NCI-H748 treated with DMSO at 0.1 percent for 48 hours (cell line): ENCODE measurements at places on chromosomes 1 and 21.

DNA sequence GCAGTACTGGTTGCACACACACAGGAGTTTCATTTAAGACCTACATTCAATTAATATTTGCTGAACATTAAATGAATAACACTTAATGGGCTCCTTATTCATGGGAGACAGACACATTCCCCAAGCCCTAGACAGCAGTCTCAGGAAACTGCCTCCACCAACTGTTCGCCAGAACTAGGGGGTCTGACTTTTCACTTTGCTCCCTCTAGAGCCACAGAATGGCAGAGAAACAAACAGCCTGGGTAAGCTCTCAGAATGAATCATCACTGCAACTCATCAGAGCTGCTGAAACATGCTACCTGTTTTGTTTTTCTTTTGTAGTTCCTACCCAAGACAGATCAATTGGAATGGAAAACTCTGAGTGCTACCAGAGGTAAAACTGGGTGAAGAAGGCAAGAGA is 31.7 kb downstream of the ELK4 start:
- no peak for DNase-seq

DNA sequence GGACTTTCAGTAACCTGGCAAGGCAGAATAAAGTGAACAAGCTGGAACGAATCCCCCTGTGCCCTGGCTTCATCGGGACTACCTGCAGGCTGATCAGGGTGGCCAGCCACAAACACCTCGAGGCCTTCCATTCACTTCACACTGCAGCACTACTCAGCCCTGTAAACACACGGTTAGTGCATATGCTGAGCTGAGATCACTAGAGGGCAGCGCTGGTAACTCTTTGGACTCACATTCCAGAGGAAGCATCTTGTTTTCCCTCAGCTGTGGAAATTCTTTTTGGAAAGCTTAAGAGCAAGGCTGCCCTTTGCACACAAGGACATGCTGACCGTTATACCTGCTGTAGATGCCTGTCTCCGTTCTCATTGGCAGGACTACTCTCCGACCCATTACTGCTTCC is 32.1 kb downstream of the PCSK9 start:
- DNase-seq, result peak; percentile 13

GRCh38 chr1:34690269-34690668 is 64.6 kb upstream of the GJB5 start:
- DNase-seq, result no peak

- DNase-seq, result no peak
Observed at GRCh38 chr1:232239522-232239921, 390.4 kb downstream of the SIPA1L2 start.

DNA sequence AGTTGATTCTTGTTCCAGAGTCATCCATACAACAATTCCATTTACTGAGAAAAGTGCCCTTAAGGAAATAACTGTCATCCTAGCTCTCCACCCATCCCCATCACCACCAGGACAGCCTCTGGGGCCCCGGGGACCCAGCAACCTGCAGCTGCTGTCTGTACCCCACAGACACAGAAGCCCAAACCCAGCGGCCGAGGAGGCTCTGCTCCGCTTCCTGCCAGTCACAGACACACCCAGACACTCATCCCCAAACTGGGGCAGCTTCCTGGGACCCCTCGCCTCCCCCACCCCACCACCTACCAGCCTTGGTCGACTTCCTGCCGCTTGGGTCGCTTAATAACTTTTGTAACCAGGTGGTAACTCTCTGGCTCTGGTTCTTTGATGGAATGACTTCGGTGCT is 121.6 kb upstream of the SLC25A33 start:
- DNase-seq, result no peak

- DNase-seq, result peak; percentile 89
Observed at GRCh38 chr1:34852677-34853217, 6.8 kb downstream of the SMIM12 start.

- DNase-seq, result peak; percentile 12
Observed at GRCh38 chr1:111030590-111030989, 66.9 kb upstream of the LRIF1 start.

DNA sequence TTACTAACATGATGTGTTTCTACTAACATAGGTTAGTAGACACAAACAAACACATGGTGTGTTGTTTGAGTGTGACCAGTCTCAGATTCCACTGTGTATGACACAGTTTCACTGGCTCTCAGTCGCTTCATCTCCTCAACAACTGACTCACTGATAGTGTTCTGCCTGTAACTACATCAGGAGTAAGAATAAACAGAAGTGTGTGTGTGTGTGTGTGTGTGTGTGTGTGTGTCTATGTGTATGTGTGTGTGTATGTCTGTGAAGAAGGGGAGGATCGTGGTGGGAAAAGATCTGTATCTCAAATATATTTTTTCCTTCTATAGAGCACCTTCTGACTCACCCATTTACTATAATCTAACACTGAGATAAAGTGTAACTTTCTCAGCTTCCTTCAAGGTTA is 391.0 kb downstream of the PTPRC start:
- no peak for DNase-seq

DNA sequence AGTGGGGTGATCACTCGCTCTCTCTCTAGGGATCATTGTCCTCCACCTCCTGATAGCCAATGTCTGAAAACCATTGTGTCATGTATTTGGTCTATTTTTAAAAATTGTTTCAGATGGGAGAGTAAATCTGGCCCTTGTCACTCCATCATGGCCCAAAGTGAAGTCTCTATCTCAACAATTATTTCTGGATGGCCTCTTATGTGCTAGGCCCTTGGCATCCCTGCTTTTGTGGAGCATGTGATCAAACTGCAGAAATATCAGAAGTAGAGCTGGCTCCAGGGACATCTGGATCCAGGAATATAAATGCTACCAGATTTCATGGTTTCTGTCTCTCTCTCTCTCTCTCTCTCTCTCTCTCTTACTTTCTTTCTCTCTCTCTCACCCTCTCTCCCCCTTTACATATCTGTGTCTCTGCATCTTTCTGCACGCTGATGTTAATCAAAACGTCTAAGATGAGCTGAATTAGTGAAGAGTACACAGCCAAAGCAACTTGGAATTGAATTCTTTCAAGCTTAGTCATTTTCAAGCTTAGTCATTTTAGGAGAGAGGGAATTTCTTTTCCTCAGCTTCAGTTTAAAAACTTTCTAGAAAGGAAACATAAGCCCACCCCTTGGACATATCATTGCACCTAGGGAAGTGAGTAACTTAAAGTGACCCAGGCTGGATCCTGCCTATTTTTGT is 47.4 kb upstream of the DOCK7 start:
- no peak for DNase-seq

DNA sequence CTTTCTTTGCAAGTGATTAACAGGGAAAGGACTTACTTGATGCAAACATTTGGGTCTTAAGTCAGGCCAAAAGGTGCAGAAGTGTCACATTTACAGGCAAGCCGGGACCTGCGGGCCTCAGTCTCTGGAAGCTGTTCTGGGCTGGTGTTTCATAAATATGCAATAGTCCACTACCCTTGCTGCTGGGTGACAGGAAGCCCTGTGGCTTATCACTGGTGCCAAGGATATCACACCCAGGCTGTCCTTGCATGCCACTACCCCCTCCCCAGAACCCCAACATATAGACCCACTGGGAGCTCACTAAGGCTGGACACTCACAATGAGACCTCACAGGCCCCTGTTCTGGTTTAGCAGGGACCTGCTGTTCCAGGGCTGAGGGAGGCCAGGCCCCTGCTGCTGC is 3.4 kb upstream of the LEFTY2 start:
- no peak for DNase-seq

DNA sequence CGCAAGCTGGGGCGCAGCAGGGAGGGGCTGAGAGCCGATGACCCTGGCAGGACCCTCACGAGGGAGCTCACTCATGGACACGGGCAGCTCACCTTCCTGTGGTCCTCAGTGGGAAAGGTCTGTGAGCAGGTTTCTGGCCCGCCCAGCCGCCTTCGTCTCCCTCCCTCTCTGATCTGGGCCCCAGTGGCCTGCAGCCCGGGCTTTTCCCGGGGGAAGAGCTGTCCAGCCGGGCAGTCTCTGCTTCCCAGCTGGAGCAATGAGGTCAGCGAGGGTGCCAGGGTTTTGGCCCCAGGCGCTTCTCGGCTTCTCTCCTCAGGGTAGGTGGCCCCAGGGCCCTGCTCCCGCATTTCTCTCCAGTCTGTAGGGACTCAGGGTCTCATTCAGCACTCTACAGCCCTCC is 22.2 kb upstream of the ARHGEF16 start:
- no peak for DNase-seq

DNA sequence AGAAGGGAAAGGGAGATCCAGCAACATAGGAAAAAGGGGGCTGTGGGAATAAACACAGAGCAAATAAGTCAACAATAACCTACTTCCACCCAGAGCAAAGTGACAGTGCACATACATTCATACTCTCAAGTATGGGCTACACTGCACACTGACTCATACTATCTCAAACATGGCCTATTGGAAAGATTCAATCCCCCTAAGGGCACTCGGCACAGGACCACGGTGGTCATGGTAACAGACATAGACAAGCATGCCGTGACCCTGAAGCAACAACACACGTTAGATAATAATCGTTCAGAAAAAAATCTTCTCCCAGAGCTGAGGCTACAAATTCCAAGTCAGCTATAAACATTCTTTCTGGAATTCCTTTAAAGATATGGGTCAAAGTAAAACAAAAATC is 16.8 kb upstream of the JAK1 start:
- peak; percentile 17 for DNase-seq

- no peak for DNase-seq
Observed at GRCh38 chr1:182268669-182269068, 122.9 kb downstream of the GLUL start.

- no peak for DNase-seq
Observed at GRCh38 chr1:9435854-9436640, 103.2 kb upstream of the SLC25A33 start.

- no peak for DNase-seq
Observed at GRCh38 chr1:24935615-24936484, 5.8 kb upstream of the RUNX3 start.

DNA sequence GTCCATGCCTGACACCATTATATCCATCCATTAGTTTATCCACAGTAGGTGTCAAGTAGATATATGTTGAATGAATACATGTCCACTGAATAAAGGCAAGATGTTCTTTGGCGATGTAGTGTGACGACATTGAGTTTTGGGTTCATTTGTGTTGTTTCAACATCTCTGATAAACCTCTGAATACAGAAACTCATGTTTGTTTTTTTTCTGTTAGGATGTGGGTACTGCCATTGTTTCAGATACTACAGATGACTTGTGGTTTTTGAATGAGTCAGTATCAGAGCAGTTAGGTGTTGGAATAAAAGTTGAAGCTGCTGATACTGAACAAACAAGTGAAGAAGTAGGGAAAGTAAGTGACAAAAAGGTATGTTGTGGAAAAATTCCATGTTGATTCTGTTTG is 28.1 kb downstream of the MDM4 start:
- no peak for DNase-seq

DNA sequence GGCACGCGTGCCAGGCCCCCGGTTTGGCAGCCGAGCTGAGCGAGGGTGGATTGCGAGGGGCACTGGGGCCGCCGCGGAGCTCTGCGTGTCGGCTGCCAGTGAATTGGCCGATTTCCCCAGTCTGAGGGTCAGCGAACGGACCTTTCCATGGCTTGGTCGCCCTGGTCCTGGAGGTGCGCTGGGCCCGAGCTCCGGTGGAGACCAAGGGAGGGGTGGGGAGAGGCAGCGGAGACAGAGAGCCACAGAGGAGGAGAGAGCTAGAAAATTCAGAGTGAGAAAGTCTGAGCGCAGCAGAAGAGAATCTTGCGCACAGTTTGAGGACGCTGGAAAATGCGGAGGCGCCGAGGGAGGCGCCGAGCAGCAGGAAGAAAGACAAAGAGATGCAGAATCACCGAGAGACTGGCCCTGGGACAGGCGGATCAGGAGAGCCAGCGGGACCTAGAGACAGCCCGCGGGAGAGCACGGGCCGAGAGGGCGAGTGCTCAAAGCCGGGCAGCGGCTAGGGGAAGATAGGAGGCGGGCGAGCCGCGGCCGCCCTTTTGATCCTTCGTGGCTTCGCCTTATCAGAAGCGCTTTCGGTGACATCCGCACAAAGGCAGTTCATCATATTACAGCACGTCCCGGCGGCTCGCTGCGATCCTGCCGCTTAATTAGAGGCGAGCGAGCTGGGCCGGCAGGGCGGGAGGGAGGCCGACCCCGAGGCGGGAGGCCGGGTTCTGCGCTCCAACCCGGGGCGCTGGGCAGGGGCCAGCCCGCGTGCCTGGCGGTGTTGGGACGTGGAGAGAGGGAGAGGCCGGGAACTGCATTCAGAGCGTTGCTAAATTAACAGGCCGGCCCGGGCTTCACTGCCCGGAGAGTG is 12.7 kb downstream of the PAX7 start:
- DNase-seq, result no peak

DNA sequence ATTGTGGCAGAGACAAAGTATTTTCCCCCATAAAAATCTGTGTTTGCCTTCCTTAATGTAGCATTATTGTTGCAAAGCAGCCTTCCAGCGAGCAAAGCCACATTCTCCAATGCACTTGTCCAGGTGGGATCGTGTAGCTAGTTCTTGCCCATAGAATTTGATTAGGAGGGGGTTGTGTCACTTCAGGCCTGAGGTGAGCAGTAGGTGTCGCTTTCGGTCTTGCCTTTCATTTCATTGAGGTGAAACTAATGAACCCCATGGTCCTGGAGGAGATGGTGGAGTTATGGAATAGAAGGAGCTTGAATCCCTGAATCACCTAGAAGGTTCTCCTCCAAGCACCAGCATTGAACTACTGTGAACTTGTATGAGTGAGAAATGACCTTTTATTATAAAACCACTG is 318.9 kb upstream of the PBX1 start:
- no peak for DNase-seq

GRCh38 chr1:227886993-227887696 is 60.6 kb downstream of the WNT9A start:
- DNase-seq, result no peak

GRCh38 chr1:225794954-225795353 is 15.0 kb upstream of the EPHX1 start:
- no peak for DNase-seq

GRCh38 chr1:116825720-116826438 is 71.6 kb downstream of the CD2 start:
- DNase-seq, result no peak

DNA sequence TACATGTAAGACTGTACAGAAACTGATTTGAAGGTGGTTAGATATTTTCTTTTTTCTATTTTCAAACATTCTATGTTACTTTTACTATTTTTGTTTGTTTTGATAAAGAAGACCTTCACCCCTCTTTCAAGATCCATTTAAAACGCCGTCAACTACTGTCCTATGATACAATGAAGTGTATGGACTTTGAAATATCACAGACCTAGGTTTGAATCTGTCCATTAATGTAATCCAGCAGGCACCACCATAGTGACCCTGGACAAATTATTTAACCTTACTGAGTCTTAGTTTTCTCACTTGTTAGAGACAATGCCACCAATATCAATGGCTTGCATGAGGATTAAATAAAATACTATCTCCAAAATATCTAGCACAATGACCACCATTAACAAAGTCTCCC is 2.0 kb downstream of the FRRS1 start:
- no peak for DNase-seq

- no peak for DNase-seq
Observed at GRCh38 chr1:172764378-172764777, 105.5 kb downstream of the FASLG start.

- no peak for DNase-seq
Observed at GRCh38 chr1:70864302-70864701, 183.3 kb downstream of the PTGER3 start.
